Forelimb muscle (tissue), 1 donor: ENCODE measurements at places on chromosomes 7 and 10.

GRCh38 chr10:6047847-6048246 lies 14.3 kb downstream of the IL2RA start:
- no peak for DNase-seq

DNA sequence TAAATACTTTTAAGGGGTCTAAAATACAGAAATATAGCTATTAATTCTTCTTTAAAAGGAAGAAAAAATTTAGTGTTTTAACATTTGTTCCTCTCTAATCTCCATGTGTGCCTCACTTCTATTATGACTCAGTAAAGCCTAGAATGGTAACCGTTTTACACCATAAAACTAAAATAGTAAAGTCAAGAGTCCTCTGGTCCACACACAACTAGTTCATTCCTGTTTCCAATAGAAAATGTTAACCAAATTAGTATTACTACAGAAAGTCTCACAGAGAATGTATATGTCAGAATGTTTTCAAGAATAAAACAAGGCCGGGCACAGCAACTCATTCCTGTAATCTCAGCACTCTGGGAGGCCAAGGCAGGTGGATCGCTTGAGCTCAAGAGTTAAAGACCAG lies 55.8 kb downstream of the CNOT4 start:
- DNase-seq, result no peak

DNA sequence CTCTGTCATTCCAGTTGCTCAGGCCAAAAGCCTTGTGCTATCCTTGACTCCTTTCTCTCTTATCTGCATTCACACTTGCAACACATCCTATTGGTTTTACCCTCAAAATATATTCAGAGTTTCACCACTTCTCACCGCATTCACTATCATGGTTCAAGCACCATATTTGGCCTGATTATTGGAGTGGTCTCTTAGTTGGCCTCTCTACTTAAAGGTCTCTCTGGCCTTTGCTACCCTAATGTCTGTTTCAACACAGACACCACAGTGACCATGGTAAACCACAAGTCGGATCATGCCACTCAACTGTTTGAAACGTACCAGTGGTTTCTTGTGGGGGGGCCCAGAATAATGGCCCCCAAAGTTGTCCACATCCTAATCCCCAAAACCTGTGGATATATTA lies 15.2 kb upstream of the PDZD8 start:
- DNase-seq, result no peak

- no peak for DNase-seq
Measured at GRCh38 chr10:26478061-26478460, 39.9 kb downstream of the APBB1IP start.

GRCh38 chr10:122186816-122187810 lies 84.0 kb upstream of the BTBD16 start:
- DNase-seq, result no peak

DNA sequence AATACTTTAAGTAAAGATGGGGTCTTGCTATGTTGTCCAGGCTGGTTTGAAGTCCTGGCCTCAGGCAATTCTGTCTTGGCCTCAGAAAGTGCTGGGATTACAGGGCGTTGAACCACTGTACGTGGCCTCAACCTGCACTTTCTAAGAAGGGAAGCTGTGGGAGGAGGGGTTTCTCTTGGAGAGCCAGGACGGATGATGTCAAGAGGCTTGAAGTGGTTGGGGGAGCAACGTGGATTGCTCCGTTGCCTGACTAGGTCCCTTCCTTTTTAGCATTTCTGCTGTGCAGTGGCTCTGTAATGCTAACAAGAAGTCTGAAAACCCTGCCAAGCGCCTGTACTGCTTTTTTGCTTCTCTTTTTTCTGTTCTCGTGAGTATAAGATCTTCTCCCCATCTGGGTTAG lies 7.2 kb downstream of the BUD23 start:
- DNase-seq, result no peak

- no peak for DNase-seq
Measured at GRCh38 chr10:119867317-119867716, 5.3 kb downstream of the MCMBP start.

DNA sequence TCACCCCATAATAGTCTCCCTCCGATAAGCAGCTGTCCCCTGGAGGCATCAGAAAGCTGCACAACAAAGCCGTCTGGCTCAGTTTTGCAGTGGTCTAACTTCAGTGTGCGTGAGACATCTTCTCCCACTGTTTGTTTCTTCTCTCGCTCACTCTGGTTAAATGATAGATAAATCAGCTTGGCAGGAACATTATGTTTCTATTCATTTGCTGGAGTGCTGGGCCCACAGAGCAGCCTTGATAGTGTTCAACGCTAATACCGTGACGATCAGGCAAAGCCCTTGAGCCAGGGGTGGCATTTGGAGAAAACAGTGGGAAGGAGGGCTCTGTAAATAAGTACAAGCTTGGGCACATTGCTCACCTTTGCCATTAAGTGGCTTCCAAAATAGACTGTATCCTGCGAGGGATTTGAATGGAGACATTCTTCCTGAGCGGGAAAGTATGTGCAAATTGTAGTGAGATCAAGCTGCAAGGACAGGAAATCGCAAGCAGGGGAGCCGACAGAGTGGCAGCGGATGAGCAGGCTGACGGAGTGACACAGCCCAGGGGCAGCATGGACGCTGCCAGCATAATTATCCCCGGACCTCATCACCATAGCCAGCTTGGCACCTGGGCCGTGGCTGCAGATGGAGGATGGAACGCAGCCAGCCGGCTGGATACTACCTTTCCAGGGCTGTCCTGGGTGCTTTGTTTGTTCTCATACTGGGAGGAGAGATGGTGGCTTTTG lies 256.8 kb upstream of the FZD8 start:
- no peak for DNase-seq

DNA sequence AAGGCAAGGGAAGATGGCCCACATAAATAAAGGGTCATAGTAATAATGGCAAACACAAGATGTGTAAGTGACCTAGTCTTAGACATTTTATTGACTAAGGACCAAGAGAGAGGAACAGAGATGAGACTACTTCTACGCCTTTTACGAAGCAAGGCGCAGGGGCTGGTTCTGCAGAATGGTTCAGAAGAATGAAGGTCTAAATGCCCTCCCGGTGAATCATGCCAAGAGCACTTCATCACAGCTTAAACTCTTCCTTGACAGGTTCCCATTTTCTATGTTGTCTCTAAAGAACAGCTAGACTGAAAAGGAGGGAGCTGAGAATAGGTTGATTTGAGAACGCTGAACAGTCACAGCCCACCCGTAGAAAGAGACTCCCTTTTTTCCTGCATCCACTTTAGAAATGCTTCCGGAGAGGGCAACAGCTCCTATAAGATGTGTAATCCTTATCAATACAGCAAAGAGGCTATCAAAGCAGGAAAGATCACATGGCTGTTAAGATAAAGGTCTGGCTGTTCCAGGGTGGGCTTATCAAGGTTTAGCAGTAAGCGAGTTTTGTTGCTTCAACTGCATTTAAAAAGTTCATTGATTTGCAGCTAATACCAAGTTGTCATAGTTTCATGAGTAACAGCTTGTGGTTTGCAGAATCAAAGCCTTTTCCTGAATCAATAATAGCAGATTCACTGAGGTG lies 93.4 kb upstream of the AUTS2 start:
- DNase-seq, result no peak

GRCh38 chr7:92714280-92714679 lies 122.1 kb downstream of the CDK6 start:
- DNase-seq, result no peak

DNA sequence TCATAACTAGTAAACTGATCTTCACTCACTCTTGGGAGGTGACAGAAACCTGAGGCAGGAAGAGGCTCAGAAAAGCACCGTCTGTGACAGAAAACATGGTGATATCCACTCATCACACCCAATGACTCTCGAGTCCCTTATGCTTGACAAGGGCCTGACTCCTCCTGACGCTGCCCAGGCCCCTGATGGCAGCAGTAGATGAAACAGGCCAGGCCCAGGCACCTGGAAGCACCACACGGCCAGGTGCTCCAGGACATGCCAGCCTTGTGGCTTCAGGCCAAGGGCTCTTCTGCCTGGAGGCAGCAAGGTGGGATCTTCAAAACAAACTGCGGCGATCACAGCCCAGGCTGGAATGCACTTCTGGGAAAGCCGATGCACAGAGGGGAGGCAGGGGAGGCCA lies 89.3 kb downstream of the MAD1L1 start:
- DNase-seq, result no peak

DNA sequence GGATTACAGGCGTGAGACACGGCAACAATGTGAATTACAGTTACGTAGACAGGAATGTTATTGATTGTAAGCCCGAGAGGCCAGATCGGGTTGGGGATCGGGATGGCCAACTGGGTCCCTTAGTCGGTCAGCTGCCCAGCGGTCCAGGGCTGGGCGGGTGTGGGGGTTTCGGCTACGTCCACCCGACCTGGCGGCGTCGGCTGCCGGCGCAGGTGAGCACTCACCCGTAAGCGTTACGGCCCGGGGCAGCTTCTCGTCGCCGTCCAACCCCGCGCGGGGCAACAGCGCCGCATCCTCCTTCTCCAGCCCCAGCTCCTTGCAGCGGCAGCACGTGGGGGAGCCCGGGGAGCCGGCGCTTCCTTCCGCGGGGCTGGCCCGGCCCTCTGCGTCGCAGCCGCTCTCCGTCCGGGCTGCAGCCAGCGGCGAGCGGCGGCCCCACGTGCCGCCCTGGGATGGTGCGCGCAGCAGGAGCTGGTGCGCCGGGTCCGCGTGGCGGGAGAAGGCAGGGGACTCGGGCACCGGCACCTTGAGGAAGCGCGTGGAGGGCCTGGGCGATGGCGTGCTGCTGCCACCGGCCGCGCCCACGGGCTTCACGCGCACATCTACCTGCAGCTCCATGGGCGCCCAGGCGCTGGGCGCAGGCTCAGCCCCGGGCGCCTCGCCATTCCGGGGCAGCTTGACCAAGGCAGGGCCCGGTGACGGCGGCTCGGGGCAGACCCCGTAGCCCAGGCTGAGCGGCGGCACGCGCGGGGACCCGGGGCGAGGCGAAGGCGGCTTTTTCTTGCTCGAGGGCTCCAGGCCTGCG lies 609 bp downstream of the KLRG2 start:
- DNase-seq, result no peak

DNA sequence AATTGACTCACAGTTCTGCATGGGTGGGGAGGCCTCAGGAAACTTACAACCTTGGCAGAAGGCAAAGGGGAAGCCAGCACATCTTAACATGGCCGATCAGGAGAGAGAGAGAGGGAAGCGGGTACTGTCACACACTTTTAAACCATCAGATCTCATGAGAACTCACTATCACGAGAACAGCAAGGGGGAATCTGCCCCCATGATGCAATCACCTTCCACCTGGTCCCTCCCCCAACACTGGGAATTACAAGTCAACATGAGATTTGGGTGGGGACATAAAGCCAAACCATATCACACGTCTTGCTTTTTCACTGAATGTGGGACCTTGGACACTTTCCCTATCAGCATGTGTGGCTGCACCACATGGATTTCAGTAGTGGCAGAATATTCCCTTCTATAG lies 9.0 kb upstream of the AKR1E2 start:
- DNase-seq, result no peak

GRCh38 chr10:5559642-5560141 lies 34.9 kb downstream of the CALML3 start:
- no peak for DNase-seq

GRCh38 chr10:3681642-3682554 lies 103.1 kb downstream of the KLF6 start:
- DNase-seq, result no peak

GRCh38 chr7:134845461-134845860 lies 66.0 kb downstream of the CALD1 start:
- DNase-seq, result no peak

DNA sequence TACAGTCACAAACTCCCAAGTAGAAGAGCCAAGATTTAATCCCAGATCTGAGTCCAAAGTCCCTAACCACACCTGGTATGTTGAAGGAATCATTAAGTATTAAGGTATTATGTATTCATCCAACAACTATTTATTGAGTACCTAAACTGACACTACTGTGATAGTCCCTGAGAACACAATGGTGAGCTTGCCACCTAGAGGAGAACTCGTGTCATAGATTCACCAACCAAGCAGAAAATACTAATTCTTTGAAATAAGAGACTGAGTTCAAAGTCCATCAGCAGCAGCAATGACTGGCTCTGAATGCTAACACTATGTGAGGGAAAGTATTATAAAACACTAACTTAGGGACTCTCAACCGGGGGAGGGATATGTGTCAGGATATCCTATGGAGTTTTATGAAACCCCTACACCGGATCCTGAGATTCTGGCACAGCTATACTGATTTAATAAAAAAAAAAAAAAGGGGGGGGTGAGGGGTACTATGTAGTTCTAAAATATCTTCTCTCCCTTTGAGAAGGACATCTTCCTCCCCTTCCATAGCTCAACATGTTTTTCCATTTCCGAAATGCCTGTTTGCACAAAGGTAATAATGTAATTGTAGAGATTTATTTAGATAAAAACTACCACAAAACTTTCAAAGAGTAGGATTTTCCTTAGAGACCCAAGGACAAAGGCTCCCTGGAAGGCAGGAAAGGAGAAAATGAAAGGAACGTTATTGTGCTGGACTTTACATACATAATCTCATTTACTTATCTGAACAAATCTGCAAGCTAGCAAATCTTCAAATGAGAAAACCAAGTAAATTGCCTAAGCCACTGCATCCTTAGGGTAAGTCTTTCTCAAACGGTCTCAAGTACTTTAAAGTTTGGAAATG lies 1.6 kb downstream of the NCOA4 start:
- no peak for DNase-seq

DNA sequence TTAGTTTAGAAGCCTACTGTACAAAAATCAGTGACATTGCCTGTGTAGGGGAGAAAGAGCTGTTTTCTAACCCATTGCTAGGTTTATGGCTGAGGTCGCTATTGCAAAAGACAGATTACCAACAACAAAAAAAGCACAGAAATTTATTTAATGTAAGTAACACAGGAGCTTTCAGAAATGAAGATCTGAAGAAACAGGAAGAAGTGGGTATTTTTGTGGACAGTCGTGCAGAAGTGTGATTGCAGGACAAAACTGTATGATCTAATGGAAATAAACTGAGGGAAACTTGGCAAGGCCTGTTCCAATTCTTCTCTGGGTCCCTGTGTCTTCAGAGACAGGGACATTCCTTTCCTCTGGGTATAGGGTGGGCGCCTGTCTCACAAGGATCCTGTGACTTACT lies 87.4 kb downstream of the APBB1IP start:
- no peak for DNase-seq

DNA sequence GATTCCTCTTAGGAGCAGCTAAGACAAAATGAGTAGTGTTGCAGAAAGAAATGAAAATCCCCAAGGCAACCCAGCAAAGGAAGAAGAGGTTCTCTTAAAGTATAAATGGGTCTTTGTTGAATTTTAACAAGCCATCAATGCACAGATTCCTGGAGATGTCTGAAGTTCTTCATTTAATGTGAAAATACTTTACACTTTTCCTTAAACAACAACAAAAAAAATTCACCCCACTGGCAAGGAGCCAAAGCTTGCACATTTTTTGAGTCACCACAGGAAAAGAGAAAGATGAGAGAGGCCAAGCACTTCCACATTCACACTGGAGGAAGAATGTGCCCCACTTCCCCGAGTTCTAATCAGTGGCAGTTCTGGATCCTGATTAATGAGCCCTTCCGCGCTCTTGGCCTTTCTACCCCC lies 286.4 kb upstream of the MEOX2 start:
- DNase-seq, result peak; percentile 13

DNA sequence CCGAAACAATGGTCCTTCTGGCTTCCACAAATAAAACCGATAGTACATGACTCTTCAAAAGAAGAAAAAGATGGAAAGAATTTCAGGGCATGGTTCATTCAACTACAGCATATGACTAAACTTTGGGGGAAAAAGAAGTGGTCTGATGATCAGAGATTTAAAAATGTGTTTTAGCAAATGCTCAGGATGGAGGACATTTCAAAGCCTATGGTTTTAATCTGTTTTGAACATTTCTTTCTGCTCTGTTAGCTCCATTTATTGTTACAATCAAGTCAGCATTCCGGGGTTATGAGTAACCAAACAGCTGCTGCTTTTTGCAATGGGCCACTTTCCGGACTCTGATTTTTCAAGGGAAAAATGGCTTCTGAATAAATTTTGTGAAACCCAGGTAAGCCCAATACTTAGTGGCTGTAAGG lies 142.4 kb downstream of the CUBN start:
- DNase-seq, result no peak
